ENCODE measurements at places on chromosomes 13 and 19.

GRCh38 chr13:25844559-25845434 lies 207.0 kb downstream of the SHISA2 start:
- no peak for DNase-seq

GRCh38 chr19:33751436-33751770 lies 45.3 kb upstream of the KCTD15 start:
- no peak for DNase-seq

- DNase-seq: no peak
Measured at GRCh38 chr13:106986687-106987426, 418.9 kb upstream of the ARGLU1 start.

GRCh38 chr19:31220540-31220939 lies 128.7 kb downstream of the TSHZ3 start:
- no peak for DNase-seq

GRCh38 chr13:80755910-80756309 lies 415.0 kb upstream of the SPRY2 start:
- DNase-seq: no peak

DNA sequence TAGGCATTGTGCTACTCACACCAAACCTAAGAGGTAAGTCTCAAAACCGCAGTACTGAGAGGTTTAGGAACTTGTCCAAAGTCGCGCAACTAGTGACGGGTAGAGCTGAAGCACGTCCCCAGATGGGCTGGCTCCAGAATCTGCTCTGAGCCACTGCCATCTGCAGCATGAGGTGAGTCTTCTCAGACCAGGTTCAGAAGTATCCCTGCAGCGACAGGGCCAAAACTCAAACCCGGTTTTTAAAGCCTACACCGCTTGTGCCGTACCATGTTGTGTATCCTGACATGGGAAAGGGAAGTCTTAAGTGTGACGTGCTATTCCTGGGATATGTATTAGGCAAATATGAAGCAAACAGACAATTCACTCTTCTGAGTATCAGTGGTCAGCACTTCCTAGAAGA lies 45.1 kb downstream of the ATP7B start:
- DNase-seq: no peak

GRCh38 chr13:50844084-50844875 lies 788 bp upstream of the DLEU7 start:
- no peak for DNase-seq

GRCh38 chr13:32060401-32060878 lies 28.9 kb downstream of the FRY start:
- DNase-seq: no peak

DNA sequence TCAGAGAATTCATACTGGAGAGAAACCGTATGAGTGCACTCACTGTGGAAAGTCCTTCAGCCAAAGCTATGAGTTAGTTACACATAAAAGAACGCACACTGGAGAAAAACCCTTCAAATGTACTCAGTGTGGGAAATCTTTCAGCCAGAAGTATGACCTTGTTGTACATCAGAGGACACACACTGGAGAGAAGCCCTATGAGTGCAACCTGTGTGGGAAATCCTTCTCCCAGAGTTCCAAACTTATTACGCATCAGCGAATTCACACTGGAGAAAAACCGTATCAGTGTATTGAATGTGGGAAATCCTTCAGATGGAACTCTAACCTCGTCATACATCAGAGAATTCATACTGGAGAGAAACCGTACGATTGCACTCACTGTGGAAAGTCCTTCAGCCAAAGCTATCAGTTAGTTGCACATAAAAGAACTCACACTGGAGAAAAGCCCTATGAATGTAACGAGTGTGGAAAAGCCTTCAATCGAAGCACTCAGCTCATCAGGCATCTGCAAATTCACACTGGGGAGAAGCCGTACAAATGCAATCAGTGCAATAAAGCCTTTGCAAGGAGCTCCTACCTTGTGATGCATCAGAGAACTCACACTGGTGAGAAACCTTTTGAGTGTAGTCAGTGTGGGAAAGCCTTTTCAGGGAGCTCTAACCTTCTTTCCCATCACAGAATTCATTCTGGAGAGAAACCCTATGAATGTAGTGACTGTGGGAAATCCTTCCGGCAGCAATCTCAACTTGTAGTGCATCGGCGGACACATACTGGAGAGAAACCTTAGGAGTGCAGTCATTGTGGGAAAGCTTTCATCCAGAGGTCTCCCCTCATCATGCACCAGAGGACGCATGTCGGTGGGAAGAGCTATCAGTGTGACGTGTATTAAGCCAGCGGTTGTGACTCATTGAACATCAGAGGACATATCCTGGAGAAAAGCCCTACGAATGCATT lies 16.5 kb upstream of the ZNF8 start:
- no peak for DNase-seq

- no peak for DNase-seq
Measured at GRCh38 chr19:16463341-16463990, 8.3 kb downstream of the EPS15L1 start.

DNA sequence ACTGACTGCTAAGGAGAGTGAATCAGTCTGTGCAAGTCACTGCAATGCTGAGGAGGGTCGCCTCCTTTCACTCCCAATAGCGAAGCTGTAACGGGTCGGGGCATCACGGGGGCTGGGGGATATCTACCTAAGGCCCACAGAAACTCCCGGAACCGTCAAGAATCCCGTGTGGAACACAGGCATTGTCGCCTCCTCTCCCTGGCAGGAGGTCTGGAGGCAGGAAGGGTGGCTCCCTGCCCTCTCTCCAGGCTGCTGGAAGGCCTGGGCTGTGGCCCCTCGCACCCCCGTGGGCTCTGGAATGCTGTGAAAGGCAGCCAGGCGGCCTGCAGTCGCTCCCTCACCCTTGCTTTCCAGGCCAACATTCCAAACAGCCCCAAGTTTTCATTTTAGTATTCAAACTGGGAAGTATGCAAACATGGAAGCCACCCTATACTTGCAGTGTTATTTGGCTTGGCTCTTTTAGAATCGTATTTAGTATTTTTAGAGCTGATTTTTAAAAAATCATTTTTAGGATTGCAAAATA lies 109.4 kb downstream of the CRYL1 start:
- DNase-seq: no peak

DNA sequence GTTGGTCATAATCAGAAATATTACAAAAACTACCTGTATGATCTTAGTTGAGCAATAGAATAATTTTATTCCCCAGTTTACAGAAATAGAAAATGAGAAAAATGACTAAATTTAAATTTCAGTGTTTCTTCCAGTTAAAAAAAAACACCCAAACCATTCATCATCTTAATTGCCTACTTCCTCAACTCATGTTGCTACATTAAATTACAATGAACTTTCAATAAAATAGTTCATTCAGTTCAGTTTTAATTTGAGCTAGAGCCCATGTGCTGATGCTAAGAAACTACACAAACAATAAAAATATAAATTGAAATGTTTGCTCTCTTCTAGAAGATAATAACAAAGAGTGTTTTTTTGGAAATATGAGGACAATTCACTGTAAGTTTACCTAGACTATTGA lies 820.4 kb downstream of the SLITRK6 start:
- DNase-seq: no peak

- DNase-seq: peak; percentile 76
Measured at GRCh38 chr19:532561-533363, 1.2 kb downstream of the CDC34 start.

GRCh38 chr19:51203916-51204315 lies 21.0 kb upstream of the CD33 start:
- DNase-seq: no peak

DNA sequence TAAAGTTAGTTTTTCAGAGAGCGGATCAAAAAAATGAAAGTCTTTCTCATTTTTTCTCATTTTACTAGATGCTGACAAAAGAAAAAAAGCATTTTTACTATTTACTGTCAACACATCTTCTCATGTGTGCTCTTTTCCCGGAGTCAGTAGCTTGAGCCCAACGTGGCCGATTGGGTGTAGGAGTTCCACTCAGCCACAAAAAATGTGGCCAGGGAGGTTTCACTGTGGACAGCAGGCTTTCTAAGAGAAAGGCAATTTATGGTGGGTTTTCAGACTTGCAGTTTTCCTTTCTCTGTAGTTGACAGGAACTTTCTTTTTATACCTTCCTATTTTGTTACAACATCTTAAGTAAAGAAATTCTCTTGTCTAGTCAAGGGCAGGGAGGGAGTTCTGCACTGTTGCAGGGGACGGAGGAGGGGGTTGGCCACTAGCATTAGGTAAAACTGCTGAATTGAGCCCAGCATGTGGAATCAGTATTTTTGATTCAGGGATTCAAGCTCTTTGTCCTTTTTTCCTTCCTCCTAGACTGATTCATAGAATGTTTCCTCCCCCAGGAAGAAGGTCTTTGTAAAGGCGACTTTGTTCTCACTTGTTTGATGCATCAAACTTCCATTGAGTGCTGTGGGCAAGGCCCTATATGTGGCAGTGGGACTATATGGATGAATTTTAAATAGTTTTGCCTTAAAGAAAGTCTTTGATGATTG lies 123.1 kb downstream of the B3GLCT start:
- DNase-seq: no peak

- DNase-seq: no peak
Measured at GRCh38 chr19:5308451-5309437, 31.9 kb downstream of the PTPRS start.

- no peak for DNase-seq
Measured at GRCh38 chr19:16889366-16889882, 625 bp downstream of the F2RL3 start.

GRCh38 chr13:70812481-70812880 lies 704.2 kb upstream of the KLHL1 start:
- no peak for DNase-seq

GRCh38 chr13:79909644-79910043 lies 428.7 kb downstream of the NDFIP2 start:
- DNase-seq: no peak

- no peak for DNase-seq
Measured at GRCh38 chr19:43306097-43306496, 36.8 kb upstream of the PSG9 start.

DNA sequence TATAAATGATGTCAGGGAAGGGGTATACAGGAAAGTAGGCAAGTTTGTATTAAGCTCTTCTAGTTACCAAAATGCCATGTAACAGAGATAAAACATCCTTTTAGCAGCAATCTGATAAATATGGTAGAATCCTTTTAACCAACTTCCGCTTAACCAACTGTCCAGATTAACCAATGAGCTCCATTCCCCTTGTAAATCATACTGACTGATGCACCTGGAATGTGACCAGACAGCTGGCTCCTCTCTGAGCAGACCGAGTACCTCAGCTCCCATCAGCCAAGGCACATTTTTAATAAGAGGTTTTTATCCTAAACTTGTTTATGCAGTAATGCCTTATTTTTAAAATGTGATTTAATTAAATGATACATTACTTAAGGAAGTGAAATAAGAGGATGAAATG lies 66.4 kb downstream of the KLF12 start:
- DNase-seq: no peak

DNA sequence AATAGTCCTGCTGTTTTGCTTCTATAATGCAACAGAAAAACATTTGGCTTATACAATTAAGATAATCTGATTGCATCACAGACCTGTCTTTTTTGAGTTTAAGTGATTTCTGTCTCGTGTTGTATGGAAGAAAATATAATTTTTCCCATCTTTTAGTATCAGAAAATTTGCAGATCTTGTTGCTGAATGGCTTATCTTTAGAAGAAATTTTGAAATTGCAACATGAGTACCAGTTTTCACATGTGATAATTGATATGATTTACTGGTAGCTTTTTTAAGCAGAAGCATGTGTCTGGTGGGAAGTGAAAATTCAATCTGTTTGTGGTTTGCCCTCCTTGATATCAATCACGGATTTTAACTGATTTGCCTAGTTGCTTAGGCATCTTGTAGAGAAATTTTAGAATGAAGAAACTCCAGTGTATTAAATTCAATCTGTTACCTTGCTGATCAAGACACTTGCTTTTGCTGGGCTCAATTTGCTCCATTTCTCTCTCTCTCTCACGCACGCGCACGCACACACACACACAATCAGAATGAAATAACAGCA lies 89.8 kb upstream of the MYCBP2 start:
- DNase-seq: no peak

- no peak for DNase-seq
Measured at GRCh38 chr13:44867825-44868224, 121.4 kb downstream of the NUFIP1 start.

DNA sequence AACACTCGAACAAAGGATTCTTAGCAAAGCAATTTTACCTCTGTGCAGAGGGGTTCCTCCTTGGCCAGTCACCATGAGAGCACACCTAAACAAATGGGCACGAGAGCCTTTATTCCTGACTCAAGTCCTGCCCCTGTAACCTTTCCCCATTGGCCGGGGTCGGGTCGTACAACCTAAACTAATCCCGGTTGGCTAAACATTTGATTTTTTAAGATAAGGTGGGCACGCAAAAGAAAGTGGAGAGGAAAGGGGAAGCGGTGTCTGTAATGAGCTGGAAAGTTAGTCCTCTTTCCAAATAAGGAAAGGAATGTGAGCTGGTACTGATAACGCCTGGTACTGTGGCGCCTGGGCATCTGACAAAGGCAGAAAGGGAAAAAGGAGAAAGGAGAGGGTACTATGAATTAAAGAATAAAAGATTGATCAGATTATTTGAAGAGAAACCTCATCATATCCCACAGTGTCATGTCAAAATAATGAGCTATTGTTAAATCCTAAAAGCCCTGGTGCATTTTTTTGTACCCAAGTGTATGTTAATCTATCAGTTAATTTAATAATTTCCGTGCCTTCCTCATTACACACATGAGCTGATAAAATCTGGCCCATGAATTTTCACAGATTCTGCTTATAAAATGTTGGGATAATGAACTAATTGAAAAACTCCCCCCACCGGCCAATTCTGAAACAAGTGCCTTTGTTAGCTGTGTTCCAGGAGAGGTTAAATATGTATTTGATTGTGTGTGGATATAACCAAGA lies 335.7 kb downstream of the RFC3 start:
- DNase-seq: no peak

GRCh38 chr19:54532528-54532927 lies 29.9 kb downstream of the LAIR2 start:
- peak; percentile 40 for DNase-seq

DNA sequence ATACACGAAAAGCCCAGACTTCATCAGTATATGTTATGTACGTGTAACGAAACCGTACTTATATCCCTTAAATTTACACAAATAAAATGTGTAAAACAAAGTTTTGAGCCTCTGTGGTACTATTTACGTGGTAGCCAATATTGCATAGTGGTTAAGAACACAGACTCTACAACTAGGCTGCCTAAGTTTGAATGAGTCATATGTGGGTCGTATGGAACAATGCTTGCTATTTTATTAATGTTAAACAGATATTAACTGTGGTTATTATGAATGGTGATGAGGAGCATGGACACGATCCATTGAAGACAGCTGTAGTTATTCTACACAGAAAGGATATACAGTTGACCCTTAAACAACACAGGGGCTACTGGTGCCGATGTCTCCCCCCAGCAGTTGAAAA lies 42.5 kb downstream of the DPY19L3 start:
- DNase-seq: no peak

GRCh38 chr19:14817052-14817451 lies 17.9 kb downstream of the OR7A5 start:
- DNase-seq: no peak

DNA sequence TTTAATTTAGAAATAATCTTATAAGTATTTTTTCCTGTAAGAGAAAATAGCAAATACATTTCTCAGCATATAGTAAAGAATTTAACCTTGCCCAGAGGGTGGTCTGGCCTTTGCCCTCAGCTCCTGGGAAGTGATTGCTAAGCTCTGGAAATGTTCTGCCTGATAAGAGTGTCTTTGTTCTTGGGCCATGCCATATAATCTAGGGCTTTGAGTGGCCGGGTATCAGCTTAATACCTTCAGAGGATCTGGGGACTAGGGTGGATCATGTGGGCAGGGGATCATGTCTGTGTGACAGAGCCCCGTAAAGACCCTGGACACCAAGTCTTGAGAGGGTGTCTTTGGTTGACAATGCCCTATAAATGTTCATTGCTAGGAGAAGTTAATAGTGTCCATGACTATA lies 1032.4 kb upstream of the MIR17HG start:
- no peak for DNase-seq

- no peak for DNase-seq
Measured at GRCh38 chr19:8512115-8512967, 1.6 kb downstream of the ZNF414 start.
